PC-3 (cell line): ENCODE measurements at places on chromosomes 2 and 18. TPM values are rescaled to one million over a fixed set of nuclear protein-coding genes. Genes with fewer than 3 reads are reported as not detected.

GRCh38 chr2:192328297-192328696, 133.6 kb upstream of the TMEFF2 start:
- no peak for DNase-seq

DNA sequence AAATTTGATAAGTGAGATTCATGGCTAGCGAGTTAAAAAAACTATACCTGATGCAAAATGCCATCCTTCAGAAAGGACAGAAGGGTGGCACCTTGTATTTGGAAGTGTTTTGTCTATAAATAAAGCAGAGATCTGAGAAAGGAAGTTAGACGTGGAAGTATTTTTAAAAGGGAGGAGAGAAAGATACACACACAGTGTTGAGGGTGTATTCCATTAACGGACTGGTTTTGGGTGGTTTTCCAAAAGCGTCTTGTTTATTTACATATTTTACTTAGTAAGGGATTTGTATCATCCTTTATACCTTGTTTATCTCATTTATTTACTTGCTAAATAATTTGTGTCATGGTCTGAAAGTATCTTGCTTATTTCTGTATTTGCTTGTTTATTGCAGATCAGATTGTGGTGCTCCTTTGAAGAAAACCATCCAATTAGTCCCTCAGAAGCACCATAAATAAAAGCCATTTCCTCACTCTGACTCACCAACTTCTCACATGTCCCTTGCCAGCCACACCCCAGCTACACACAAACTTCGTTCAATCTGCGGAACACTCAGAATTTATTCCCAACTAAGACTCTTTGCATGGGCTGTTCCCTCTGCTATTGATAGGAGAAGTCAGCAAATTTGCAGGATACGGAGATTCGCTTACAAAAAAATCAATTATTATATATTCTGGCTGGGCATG, 90.8 kb downstream of the FAM124B start:
- DNase-seq: peak; percentile 60

DNA sequence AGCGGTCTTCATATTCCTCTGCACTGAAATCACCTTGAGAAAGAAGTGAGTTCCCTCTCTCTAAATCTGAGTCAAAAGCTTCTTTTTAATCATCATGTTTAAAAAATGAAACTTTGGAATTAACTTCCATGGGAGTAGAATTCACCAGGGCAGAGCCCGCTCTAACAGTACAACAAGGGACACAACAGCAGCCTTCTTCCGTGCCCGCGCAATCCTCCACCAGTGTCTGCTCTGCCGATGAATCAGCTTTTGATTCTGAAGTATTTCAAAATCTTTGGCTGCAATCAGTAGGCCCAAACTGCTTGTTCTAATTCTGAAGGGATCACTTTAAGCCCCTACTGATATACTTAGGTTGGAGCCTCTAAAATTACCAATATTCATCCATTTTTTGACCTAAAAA, 76.9 kb downstream of the USP40 start:
- no peak for DNase-seq

DNA sequence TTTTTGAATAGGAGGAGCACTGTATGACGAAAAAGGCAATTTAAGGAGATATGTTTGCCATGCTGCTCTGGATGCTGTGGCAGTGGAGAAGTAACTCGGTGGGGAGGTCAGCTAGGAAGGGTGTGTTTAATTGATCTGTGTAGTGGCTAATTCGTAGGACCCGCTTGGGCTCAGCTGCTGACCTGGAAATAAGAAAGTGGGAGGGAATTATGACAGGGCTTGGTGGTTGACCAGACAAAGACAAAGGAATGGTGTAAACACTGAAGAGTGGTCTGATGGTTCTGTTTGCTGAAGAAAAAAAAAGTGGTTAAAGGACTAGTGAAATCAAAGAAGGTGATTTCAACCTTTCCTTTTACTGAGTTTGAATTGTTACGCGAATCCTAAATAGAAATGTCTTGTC, 146.0 kb downstream of the MAP4K4 start:
- DNase-seq: no peak

DNA sequence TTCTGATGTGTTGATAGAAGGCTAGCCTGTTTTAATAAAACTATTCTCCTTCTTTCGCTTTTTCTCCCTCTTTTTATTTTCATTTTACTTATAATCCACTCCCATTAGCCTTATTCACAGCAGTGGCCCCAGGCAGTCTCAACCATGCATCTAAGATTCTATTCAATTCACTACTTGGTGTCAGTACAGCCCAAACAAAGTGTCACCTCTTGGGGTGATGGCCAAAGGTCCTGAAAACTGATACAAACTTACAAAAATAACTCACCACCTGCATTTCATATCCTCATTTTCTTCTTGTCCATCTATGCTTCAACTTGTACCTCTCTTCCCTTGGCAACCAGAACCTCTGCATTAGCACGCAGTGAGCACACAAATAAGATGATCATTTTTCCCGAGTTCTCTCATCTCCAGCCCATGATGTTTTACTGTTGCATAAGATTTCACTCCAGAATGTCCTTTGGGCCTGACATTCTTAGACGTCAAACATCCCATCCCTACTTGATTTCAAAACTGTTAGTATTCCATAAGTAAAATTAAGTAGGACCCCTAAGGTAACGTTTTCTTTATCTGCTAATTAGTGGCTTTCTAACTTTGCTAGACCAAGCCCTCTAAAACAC, 559.3 kb upstream of the TNP1 start:
- no peak for DNase-seq

- peak; percentile 56 for DNase-seq
These were observed 8.0 kb downstream of the AGFG1 start for GRCh38 chr2:227479865-227480475.

DNA sequence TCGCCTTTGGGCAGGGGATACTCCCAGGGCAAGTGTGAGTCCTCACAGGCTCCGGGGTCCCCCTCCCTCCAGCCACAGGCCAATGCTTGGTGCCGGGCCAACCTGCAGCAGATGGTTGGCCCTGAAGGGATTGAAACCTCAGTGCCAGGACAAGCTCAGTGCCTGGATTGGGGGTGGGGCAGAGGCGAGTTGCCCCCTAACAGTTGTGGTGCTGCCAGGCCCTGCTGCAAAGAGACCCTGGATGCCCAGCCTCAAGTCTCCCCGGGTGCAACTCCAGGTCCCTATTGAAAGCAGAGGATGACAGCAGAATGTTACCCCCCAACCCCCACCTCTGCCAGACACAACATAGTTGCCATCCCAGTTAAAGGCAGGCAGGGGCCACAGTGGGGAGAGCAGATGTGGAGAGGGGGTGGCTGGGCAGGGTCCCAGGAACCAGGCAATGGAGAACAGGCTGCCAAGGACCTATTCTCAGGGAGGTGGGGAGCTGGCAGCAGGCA, 9.5 kb upstream of the RNF103 start:
- no peak for DNase-seq

DNA sequence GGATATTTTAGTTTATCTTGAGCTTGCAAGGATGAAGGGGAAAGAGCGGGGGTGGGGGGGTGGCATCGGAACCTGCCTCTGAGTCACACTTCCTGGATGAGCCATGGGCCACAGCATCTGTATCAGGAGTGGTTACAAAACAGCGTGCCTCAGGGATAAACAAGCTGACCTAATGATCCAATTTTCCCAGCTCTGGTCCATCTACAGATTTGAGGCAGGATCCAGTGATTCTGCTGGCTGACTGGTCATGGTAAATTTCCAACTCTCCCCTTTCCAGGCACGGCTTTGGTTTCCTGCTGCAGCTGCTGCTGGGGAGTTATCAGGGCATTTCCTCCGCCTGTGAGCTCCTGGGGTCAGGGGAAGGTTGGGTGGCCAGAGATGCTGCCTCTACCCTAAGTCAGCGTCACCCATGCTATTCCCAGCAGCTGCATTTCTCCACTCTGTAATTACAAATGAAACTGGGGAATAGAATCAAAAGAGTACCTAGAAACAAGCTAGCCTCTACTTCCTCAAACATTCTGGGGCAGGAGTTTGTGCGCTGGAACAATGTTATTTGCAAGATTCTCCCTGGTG, 4.7 kb upstream of the HPCAL1 start:
- peak; percentile 91 for DNase-seq

Gene PROM2
- 64.2 and 77.8 TPM in 2 replicates for total RNA-seq

Gene UPP2
- not detected in 2 replicates for total RNA-seq

Gene MERTK
- 2.5 and 3.9 TPM in 2 replicates for total RNA-seq

Gene NETO1
- total RNA-seq: 8.4 and 12.9 TPM in 2 replicates
